ENCODE measurements at places on chromosomes 5 and 9. TPM values are rescaled to one million over a fixed set of nuclear protein-coding genes. Genes with fewer than 3 reads are reported as not detected.
A peak's percentile ranks its signal among the peaks of the same experiment; 100 is the strongest.

Gene NIPSNAP3A
- 64.2 TPM for total RNA-seq

Gene NAIF1
- total RNA-seq: 6.9 TPM

DNA sequence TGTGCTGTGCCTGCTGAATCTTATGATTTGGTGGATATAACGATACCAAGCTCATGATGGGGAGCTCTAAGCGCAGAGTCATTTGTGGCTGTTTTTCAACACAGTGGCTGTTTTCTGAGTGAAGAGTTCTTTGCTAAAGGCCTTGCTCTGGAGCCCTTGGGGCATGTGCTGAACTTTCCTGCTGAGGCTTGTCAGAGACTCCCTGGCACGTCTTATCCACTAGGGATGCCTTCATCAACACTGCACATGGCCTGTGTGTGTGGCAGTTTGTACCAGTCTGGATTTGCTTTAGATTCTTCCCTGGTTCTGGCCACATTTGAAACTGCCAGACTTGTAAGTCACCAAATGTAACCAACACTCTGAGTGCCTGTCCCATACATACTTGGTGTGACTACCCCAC is 188.2 kb downstream of the DMRT2 start:
- no peak for DNase-seq

- DNase-seq: no peak
Measured at GRCh38 chr5:154271936-154272514, 81.5 kb downstream of the GALNT10 start.

GRCh38 chr5:180085837-180086236 is 14.3 kb upstream of the RNF130 start:
- DNase-seq: no peak

GRCh38 chr5:140546851-140547507 is 483 bp upstream of the EIF4EBP3 start:
- no peak for DNase-seq

DNA sequence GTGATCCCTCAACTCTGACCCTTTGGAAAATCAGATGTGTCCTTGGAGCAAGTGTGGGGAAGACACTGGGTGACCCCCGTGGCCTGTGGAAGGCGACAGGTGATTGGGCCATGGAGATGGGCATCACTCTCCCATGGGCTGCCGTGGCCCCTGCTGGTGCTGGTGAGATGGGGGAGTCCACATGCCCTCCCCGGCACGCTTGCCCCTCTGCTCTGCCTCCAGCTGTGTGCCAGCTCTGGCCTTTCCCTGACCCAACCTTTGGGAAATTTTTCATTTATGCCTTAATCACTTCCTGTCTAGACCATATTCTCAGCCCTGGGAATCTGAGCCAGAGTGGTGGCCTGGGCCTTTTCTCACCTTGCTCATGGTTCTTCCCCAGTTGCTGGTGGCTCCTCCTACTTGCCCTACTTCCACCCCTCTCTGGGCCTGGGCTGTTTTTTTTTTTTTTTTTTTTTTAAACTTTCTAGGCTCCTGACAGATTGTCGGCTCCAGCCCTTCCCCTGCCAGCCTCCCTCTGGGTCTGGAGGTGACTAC is 56.6 kb downstream of the RGS3 start:
- no peak for DNase-seq

DNA sequence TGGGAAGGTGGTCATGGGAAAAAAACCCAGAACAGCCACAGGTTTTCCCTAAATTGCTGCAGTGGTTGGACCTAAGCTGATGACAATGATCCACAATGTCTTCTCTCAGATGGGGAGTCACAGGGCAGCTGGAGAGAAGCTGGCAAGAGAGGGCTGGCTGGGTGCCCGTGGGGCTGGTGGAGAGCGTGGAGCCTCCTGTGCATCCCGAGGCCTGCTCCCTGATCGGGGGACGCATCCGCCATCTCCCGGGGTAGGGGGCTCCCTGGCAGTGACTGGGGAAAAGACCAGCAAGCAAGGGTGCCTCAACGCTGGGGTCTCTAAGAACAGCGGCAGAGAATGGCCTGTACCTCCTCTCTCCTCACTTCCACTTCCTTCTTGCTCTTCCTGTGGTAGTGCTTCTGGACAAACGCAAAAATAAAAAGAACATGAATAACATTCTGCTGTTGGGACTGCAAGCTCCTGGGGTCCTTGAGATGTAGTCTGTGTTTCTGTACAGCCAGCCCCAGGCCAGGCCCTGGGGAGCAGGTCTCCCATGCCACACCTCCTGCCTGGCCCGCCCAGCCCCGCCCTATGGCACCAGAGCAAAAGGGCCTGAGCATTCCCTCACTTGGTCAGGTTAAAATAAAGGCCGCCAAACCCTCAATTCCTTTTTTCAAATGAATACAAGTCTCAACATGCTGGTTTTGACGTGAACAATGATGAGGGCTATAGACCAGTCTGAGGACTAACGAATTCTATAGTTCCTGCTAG is 7.0 kb upstream of the MRNIP start:
- no peak for DNase-seq

DNA sequence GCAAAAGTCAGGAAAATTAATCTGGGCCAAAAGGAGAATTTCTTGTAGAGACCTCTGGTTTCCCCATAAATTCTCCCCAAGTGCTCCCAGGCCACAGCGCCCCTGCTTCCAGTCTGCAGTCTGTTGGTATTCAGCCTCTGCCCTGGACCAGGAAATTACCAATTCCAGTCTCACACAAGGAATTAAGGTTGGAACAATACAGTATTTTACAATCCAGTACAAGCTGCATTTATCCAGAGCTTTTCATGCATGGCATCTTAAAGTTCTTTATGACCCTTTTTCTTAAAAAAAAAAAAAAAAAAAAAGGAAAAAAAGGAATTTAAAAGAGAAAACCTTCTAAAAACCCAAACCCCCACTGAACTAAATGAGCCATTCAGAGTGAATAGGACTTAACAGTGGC is 139.6 kb upstream of the RANBP3L start:
- DNase-seq: no peak

- no peak for DNase-seq
Measured at GRCh38 chr9:107710546-107710945, 221.0 kb upstream of the KLF4 start.

DNA sequence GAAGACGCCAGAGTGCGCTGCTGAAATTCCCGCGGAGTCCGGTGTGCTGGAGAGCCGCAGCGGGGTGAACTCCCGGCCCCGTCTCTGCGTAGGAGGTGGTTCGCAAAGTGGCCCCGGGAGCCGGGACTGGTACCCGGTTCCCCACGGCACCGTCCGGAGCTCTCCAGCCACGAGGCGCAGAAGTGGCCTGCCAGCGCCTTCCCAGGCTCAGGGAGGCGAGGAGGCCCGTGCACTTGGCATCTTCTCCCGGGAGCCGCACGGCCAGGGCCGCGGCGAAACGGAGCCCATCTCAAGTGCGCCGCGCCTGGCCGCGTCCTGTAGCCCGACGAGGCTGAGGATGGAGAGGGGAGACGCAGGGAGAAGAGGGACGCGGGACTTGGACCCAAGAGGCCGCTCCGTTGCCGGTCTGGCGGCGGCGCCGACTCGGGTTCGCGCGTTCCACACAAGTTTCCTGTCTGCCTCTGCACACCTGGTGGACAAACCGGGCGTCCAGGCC is 1.1 kb upstream of the IRX1 start:
- DNase-seq: no peak

- DNase-seq: peak; percentile 26
Measured at GRCh38 chr5:171207256-171207847, 101.7 kb upstream of the TLX3 start.

DNA sequence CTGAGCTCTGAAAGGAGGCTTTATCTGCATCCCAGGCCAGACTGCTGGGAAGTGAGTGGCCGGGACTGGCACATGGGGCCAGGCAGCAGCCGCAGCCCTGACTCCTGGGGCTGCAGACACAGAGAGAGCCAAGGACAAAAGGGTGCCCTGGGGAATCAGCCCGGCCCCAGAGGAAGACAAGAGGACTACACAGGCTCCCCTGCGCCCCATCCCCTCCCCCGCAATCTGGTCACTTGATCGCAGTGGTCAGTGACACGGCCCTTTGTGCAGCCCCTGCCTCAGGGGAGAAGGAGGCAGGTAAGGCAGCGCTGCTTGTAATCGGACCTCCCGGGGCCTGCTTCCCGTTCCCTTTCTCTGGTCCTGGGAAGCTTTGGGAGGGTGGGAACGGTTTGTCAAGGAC is 55.5 kb upstream of the FUBP3 start:
- DNase-seq: no peak

Data from urinary bladder (tissue), 4 donors.